ENCODE measurements at places on chromosomes 3 and 15.

DNA sequence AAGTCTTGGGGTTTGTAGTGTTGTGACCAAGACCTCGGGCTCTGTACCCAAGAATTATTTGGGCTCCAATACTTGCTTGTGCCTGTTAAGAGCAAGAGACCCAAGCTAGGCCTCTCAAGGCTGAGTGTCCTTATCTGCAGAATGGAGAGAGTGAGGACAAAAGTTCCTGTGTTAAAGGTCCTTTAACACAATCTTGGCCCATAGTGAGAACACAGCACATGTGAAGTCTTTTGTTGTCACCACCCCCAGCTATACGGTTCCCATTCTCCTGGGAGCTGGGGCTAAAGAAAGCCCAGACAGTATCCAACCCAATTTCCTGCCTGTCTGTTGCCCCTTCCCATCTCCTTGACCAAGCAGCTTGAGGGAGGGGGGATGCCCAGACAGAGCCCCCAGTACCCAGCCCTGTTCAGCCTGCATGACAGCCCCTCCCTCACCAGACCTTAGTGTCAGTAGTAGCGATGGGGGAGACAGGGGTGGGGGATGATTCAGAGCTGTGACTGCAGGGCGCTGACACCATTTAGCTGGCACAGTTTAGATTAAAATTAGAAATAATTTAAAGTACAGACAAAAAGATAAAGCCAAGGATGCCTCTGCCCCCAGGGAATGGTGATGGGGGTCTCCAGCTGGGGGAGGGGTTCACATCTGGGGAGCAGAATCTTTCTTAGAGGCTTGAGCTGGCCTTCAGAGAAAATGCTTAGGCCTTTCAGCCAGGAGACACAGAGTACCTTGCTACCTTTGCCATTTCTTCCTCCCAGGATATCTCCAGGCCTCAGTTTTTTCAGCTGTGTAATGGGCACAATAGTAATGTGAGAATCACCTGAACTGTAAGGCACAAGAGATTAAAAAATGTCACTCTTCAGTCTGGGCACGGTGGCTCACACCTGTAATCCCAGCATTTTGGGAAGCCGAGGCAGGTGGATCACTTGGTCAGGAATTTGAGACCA, 2.7 kb downstream of the PRKCD start:
- DNase-seq: no peak

DNA sequence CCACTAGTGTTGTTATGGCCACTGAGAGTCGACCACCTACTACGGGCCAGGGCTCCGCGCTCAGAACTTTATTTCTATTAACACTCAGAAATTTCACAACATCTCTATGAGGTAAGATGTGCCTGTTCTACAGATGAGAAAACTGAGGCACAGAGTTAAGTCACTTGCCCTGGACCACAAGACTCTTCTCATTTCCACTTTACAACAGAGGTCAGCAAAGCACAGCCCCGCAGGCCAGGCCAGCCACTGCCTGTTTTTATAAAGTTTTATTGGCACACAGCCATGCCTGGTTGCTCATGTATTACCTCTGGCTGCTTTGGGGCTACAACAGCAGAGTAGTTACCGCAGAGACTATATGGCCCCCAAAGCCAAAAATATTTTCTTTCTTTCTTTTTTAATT, 503.6 kb downstream of the SHQ1 start:
- peak; percentile 42 for DNase-seq

DNA sequence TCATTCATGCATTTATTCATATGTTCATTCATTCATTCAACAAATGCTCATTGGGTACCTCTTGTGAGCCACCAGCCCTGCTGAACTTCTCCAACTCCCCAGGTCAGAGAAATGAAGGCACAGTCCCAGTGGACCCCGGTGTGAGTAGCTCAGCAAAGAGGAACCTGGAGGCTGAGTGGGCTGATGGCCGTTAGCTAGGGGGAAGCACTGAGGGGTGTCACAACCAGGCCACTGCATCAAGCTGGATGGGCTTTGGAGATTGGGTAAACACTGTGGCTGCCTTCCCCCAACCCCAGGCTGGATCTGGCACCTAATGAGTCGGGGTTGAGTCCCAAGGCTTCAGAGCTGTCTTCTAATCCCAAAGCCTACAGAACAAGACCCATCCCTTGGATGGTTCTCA, 12.1 kb upstream of the ALAS1 start:
- DNase-seq: no peak

GRCh38 chr3:102074946-102075345, 225.6 kb downstream of the NFKBIZ start:
- DNase-seq: no peak

DNA sequence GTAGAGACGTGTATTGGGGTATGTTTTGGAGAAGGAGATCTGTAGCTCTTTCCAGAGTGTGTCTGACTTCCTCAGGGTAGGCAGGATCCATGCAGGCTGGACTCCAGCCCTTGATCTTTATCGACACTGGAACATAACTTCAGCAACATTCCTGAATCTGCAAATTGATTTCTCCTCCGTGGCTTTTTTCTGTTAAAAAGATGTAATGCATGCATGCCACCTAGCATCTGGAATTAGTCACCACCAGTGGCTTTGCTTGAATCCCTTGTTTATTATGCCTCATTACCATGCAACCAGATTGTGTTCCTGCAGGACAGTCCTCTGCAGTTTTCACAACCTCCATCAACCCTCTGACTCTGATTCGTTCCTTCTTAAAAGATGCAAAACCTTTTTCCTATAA, 86.1 kb downstream of the CCNL1 start:
- no peak for DNase-seq
